ENCODE measurements at places on chromosomes 11 and 22.

DNA sequence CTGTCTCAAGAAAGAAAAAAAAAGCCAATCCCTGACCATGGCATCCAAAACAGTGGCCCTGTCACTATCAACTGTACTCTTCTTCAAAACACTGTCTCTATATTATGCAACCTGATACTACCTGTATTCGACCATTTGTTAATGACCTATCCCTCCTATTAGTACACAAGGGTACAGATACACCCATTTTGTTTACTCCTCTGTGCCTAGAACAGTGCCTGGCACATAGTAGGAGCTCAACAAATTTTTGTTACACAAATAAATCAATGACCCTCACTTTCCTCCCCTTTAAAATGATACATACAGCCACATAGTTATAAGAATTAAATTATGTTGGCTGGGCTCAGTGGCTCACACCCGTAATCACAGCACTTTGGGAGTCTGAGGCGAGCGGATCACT, 13.4 kb upstream of the CREB3L1 start:
- no peaks in the 10 kb centered on the region for H3K36me3 ChIP-seq
- no peak overlapping the region for H3K4me3 ChIP-seq
- no peak for DNase-seq
- H3K27ac ChIP-seq, result no peak overlapping the region

GRCh38 chr11:65593518-65594414, 1.8 kb downstream of the KCNK7 start:
- H3K27ac ChIP-seq, result no peak overlapping the region
- peaks cover 3% of the 10 kb centered on the region for H3K36me3 ChIP-seq
- no peaks in the 10 kb centered on the region for H3K27me3 ChIP-seq
- H3K4me1 ChIP-seq, result peaks cover 12% of the 10 kb centered on the region
- no peak for DNase-seq

GRCh38 chr11:99277281-99277680, 256.5 kb downstream of the CNTN5 start:
- H3K27me3 ChIP-seq, result no peaks in the 10 kb centered on the region
- H3K4me1 ChIP-seq, result no peaks in the 10 kb centered on the region
- no peak for DNase-seq
- H3K4me3 ChIP-seq, result no peak overlapping the region

DNA sequence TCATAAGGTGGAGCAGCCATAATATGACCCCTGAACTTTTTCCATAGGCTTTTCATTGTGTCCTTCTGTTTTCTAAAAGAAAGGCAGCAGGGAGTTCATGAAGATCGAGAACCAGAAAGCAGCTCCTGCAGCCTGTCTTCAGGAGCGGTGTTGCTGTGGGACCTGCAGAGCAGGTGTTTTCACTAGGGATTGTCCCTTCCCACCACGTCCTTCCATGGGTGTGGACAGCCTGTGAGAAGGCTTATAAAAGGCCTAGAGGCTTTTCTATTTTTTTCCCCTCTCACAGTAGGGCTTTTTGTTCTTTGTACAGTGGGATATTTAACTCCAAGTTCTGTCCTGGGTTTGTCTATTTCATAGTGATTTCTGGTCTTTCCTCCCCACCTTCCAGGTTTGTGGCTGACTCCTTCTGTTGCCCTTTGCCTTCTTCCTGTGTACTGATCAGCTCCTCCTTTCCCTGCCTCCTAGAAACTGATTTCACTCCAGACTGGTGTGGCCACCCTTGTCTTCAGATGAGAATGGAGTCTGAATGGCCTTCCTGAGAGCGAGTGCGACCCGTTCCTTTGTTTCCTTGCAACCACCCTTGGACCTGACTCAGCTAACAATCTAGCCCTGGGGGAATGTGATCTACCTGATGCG, 10.1 kb downstream of the MRPL16 start:
- H3K36me3 ChIP-seq, result peaks cover under 1% of the 10 kb centered on the region
- DNase-seq, result no peak
- no peak overlapping the region for H3K4me3 ChIP-seq
- H3K4me1 ChIP-seq, result no peaks in the 10 kb centered on the region
- H3K27me3 ChIP-seq, result no peaks in the 10 kb centered on the region

- H3K4me3 ChIP-seq, result no peak overlapping the region
- peaks cover 8% of the 10 kb centered on the region for H3K27me3 ChIP-seq
- H3K4me1 ChIP-seq, result no peaks in the 10 kb centered on the region
- H3K36me3 ChIP-seq, result no peaks in the 10 kb centered on the region
- no peak overlapping the region for H3K27ac ChIP-seq
Measured at GRCh38 chr22:22895776-22896445, 8.3 kb downstream of the IGLL5 start.

- H3K36me3 ChIP-seq, result peaks cover 14% of the 10 kb centered on the region
- no peak overlapping the region for H3K4me3 ChIP-seq
- no peaks in the 10 kb centered on the region for H3K27me3 ChIP-seq
- DNase-seq, result no peak
Measured at GRCh38 chr22:36281781-36282327, 28.9 kb downstream of the APOL1 start.

GRCh38 chr11:67400942-67401494, 640 bp downstream of the PPP1CA start:
- peaks cover 38% of the 10 kb centered on the region for H3K4me1 ChIP-seq
- no peak for DNase-seq
- no peaks in the 10 kb centered on the region for H3K27me3 ChIP-seq
- H3K27ac ChIP-seq, result peak overlapping the region; percentile 88

- peak; percentile 69 for DNase-seq
- no peaks in the 10 kb centered on the region for H3K27me3 ChIP-seq
- no peak overlapping the region for H3K4me3 ChIP-seq
- H3K4me1 ChIP-seq, result no peaks in the 10 kb centered on the region
- H3K36me3 ChIP-seq, result no peaks in the 10 kb centered on the region
- H3K27ac ChIP-seq, result no peak overlapping the region
Measured at GRCh38 chr22:28855355-28856094, 27.8 kb upstream of the ZNRF3 start.

- H3K4me3 ChIP-seq, result no peak overlapping the region
- H3K27me3 ChIP-seq, result no peaks in the 10 kb centered on the region
- DNase-seq, result no peak
- H3K27ac ChIP-seq, result no peak overlapping the region
- H3K36me3 ChIP-seq, result no peaks in the 10 kb centered on the region
Measured at GRCh38 chr22:46598737-46599424, 21.3 kb upstream of the GRAMD4 start.

DNA sequence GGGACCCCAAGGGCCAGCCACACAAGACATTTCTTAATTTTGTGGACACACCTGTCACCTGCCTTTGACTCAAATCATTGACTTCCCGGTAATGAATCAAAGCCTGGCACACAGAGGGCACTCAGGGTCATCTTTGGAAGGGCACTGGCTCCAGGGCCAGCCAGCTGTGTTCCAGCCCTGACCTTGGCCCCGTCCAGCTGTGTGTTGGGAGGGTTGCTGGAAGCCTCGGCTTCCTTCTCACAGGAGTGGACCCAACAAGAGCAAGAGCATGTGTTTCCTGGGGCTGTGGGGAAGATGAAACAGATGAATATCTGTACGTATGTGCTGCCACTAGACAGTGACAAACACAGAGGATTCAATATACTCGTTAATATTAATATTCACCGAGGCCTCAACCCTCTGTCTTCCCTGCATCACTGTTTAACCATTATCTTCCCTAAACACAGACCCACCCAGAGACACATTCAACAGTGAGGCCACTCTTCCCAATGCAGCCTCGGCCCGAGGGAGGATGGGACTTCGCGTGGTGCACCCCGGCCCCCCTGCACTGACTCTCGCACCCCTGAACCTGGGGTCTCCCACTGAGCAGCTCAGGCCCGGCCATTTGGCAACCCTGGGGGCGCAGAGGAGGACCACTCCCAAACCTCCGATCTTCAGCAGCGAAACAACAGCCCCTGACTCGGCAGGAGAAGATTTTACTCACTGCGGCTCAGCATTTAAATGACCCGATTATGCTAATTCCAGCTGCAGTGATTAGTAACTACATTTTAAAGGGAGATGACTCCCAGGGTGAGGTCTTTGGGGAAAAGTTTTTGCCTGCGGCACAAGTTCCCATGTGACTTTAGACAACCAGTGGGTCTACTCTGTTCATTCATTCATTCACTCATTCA, 45.7 kb downstream of the PHF21B start:
- H3K4me3 ChIP-seq, result no peak overlapping the region
- no peaks in the 10 kb centered on the region for H3K4me1 ChIP-seq
- H3K27ac ChIP-seq, result no peak overlapping the region
- no peak for DNase-seq
- H3K36me3 ChIP-seq, result no peaks in the 10 kb centered on the region
- H3K27me3 ChIP-seq, result no peaks in the 10 kb centered on the region

DNA sequence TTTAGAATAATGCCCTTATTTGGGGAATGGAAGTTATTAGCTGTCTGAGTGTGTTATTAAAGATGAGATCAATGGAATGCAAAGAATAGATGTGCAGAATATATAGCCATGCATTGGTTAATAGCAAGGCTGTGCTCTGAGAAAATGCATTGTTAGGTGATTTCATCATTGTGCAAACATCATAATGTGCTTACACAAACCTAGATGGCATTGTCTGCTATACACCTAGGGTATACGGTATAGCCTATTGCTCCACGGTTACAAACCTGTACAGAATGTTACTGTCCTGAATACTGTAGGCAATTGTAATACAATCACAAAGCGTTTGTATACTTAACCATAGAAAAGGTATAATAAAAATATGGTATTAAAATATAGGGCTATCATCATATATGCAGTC, 25.5 kb downstream of the SLC5A12 start:
- H3K36me3 ChIP-seq, result no peaks in the 10 kb centered on the region
- no peak overlapping the region for H3K4me3 ChIP-seq
- no peak for DNase-seq

DNA sequence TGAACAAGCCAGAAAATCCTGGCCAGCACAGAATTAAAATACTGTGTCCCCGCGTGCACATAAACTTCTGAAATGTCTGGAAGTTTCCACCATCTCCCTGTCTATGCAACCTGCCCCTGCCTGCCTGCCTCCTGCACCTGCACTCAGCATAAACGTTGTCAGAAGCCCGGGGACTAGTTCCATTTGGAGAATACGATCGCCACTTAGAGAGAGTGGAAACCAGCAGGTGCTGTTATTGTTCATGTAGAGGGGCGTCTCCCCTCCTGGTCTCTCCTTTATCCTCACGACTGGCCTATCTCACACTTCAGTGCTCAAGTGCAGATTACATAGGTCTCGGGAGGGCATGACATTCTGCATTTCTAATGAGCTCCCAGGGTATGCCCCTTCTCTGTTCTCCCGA, 35.6 kb downstream of the MPPED1 start:
- H3K36me3 ChIP-seq, result no peaks in the 10 kb centered on the region
- no peaks in the 10 kb centered on the region for H3K4me1 ChIP-seq
- no peak overlapping the region for H3K27ac ChIP-seq
- no peak overlapping the region for H3K4me3 ChIP-seq
- DNase-seq, result no peak
- H3K27me3 ChIP-seq, result no peaks in the 10 kb centered on the region

DNA sequence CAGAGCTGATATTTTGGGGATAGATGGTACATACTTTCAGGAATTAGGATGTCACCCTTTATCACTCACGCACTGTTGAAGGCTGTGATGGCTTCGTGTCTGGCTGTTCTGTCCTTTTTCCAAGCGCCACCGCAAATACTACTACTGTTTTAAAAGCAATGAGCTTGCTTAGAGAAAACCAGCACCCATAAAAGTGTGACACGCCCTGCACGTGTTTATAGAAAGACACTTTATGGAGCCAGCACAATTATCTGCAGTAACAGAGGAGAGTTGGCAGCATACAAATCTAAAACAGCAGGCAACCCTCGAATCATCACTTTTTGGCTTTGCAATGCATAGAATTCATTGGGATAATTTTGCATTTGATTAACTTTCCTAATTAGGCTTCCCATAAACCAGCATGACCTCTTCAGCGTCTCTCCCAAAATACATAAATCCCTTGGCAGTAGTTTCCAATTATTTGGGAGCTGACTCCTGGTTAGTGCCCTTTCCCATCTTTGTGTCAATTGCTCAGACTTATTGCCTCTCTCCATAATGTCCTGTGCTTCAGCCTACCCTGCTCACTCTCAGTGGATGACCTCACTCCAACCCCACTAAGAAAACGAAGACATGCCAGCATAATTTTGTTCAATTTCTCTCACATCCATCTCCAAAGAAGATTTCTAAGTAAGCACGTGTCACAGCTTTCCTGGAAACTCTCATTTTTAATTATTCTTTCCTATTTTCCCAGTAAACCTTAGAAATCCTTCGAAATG, 118.7 kb upstream of the LARGE1 start:
- no peaks in the 10 kb centered on the region for H3K4me1 ChIP-seq
- no peaks in the 10 kb centered on the region for H3K36me3 ChIP-seq
- H3K4me3 ChIP-seq, result no peak overlapping the region

GRCh38 chr11:113311536-113311935, 2.8 kb upstream of the TTC12 start:
- no peak overlapping the region for H3K27ac ChIP-seq
- H3K4me3 ChIP-seq, result no peak overlapping the region
- no peak for DNase-seq

GRCh38 chr11:71163371-71163770, 89.0 kb downstream of the SHANK2 start:
- no peaks in the 10 kb centered on the region for H3K36me3 ChIP-seq
- H3K4me3 ChIP-seq, result no peak overlapping the region
- H3K27me3 ChIP-seq, result peaks cover 2% of the 10 kb centered on the region
- H3K27ac ChIP-seq, result no peak overlapping the region
- no peaks in the 10 kb centered on the region for H3K4me1 ChIP-seq

GRCh38 chr11:3338569-3339339, 40.2 kb downstream of the ZNF195 start:
- no peak overlapping the region for H3K27ac ChIP-seq
- no peaks in the 10 kb centered on the region for H3K36me3 ChIP-seq
- H3K4me3 ChIP-seq, result no peak overlapping the region

DNA sequence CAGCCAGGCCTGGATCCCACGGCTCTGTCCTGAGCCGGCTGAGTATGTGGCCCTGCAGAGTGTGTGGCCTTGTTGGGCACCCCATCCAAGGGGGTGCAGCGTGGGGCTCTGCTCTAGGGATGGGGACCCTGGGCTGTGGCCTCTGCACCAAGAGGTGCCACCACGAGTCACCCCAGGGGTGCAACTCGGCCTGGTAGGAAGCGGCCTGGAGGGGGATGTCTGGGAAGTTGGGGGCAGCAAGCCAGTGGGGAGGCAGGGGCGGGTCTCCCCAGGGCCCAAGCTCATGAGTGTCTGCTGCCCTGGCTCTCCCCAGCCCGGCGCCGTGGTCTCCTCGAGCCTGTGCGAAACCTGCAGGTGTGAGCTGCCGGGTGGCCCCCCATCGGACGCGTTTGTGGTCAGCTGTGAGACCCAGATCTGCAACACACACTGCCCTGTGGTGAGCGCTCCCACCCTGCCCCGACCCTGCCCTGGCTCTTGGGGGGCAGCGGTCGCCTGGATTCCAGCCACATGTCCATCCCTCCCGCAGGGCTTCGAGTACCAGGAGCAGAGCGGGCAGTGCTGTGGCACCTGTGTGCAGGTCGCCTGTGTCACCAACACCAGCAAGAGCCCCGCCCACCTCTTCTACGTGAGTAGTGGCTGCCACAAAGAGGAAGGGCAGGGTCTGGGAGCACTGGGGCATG, 24.2 kb upstream of the MUC5B start:
- peaks cover 16% of the 10 kb centered on the region for H3K4me1 ChIP-seq
- H3K36me3 ChIP-seq, result no peaks in the 10 kb centered on the region
- H3K27ac ChIP-seq, result no peak overlapping the region
- DNase-seq, result no peak
- H3K27me3 ChIP-seq, result no peaks in the 10 kb centered on the region

- no peak overlapping the region for H3K27ac ChIP-seq
- DNase-seq, result no peak
- H3K36me3 ChIP-seq, result 0 out of 2 replicates have a peak, but pooled peaks cover 2% of the 10 kb centered on the region
- H3K27me3 ChIP-seq, result no peaks in the 10 kb centered on the region
Measured at GRCh38 chr11:117220999-117221774, 10.7 kb downstream of the PCSK7 start.

- no peaks in the 10 kb centered on the region for H3K4me1 ChIP-seq
- no peaks in the 10 kb centered on the region for H3K36me3 ChIP-seq
- H3K4me3 ChIP-seq, result no peak overlapping the region
Measured at GRCh38 chr11:32219320-32219719, 128.4 kb downstream of the RCN1 start.
